Mesendoderm (in vitro differentiated cells): ENCODE measurements at places on chromosomes 6 and 20.

GRCh38 chr20:45229264-45230056 is 8.3 kb downstream of the SEMG2 start:
- peak; percentile 72 for DNase-seq

DNA sequence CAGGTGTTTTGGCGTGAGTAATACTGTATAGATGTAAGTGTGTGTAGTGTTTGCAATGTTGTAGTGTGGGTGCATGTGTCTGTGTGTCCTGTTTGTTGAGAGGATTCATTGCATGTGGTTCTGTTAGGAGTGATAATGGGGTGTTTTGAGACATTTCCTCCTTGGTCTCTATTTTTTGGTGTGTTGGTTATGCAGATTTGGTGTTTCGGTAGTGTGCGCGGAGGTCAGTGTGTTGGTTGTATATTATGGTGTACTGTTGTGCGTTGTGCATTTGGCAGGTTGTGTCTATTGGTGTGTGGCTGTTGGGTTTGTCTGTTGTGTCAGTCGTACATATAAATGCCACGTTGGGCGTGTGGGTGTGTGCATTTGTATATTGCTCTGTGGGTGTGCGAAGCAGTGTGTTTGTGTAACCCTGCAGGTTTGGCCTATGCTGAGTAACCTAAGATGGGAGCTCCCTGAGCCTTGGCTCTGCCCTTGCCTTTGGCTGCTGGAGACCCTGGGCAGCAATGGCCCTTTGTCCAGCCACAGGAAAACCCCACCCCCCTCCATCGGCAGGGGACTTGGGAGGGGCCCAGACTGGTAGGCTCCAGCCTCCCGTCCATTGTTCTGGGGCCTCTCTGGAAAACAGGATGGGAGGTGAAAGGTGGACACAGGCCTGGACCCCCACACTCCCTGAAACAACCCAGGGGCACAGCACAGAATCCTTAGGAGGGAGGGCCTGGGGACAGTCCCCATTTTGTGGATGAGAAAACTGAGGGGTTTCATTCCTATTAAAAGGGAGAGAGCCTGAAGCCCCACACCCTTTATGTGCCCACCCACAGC is 10.3 kb upstream of the ID1 start:
- DNase-seq = peak; percentile 83

- DNase-seq = no peak
These were observed 14.2 kb downstream of the SMPDL3A start for GRCh38 chr6:122803171-122803661.

- DNase-seq = peak; percentile 93
These were observed at the start of gene NOP56 for GRCh38 chr20:2651772-2652723. Gene NOP56 (plus strand): TSS chr20:2652632. CDS start chr20:2652661, 29 bp downstream.

DNA sequence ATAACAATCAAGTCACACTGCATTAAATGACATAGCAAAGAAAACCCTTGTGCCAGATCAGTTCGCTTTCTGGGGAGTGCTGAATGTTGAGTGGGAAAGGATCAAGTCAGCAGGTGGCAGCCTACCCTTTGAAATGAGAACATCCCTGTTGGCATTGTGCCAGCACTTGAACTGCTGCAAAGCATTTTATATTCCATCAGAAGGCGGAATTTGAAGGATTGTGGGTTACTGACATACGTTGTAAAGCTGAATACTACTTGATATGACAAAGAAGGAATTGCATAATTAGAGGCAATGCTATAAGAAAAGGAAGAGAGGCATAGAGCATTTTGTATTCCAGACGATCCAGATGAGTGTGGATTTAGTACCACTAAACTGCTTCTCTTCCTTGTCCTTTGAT is 26.5 kb downstream of the BCKDHB start:
- DNase-seq = peak; percentile 59

GRCh38 chr6:134950482-134950881 is 581 bp upstream of the ALDH8A1 start:
- no peak for DNase-seq

DNA sequence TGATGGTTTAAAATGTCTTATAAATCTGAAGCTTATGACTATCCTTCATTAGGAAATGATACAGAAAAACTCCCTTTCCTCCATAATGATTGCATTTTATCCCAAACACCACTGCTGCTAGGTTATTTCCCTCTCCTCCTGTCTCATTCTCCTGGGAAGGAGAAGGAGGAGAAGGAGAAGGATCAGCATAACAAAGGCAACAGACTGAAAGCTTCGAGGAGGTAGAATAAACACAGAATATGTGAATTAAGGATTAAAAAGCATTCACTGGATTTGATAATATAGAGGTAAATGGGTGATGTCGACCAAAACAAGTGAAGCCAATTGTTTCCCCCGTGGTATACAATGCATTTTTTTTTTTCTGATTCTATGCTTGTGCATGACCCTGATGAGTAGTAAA is 82.0 kb downstream of the WASF1 start:
- DNase-seq = no peak

DNA sequence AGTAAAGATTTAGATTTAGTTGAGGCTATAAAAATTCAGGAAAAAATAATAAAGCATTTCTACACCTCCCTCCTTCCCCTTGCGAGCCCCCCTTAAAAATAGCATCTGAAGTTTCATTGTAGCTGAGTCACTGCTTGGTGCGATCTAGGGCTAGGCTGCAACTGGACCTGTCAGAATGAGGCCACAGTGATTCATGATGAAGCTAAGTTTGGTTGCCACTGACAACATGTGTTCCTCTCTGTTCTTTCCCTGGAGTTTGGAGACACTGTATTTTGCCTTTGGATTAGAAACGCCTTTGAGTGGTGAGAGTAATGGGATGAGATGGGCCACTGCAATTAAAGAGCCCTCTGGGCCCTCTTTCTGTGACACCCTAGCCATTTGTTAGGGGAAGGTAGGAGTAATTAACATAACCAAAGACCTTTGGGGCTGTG is 334.1 kb downstream of the NRN1 start:
- DNase-seq = peak; percentile 41

DNA sequence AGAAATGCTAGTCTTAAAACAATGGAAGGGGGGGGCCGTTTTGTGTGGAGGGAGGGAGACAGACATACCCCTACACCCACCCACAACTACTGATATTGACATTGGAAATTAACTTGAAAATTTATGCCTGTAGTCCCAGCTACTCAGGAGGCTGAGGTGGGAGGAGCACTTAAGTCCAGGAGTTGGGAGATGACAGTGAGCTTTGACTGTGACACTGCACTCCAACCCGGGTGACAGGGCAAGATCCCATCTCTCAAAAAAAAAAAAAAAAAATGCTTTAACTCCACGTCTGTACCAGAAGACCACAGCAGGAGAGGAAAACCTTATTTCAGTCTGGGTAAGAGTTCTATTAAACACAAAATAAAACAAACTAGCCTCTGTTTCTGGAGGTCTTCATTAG is 2.2 kb downstream of the TBC1D20 start:
- no peak for DNase-seq

- peak; percentile 78 for DNase-seq
These were observed 516 bp downstream of the GTPBP2 start for GRCh38 chr6:43628393-43629103.

- DNase-seq = no peak
These were observed 10.1 kb upstream of the SSR1 start for GRCh38 chr6:7323074-7323473.

DNA sequence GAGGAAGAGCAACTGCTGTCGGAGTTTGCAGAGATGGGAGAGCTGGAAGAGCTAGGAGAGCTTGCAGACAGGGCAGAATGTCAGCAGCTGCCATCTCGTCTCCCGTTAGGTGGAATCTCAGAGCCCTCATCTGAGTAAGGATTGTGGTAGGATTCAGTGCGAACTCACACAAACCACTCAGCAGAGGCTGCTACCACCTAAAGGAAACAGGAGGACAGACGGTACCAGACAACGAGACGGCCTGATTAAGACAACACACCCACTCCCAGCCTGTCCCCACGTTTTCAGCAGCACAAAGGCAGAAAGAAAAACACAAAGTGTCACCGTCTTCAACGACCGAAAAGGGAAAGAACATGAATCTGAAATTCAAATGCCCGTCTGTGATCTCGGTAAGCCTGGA is 4.1 kb downstream of the LEMD2 start:
- no peak for DNase-seq

DNA sequence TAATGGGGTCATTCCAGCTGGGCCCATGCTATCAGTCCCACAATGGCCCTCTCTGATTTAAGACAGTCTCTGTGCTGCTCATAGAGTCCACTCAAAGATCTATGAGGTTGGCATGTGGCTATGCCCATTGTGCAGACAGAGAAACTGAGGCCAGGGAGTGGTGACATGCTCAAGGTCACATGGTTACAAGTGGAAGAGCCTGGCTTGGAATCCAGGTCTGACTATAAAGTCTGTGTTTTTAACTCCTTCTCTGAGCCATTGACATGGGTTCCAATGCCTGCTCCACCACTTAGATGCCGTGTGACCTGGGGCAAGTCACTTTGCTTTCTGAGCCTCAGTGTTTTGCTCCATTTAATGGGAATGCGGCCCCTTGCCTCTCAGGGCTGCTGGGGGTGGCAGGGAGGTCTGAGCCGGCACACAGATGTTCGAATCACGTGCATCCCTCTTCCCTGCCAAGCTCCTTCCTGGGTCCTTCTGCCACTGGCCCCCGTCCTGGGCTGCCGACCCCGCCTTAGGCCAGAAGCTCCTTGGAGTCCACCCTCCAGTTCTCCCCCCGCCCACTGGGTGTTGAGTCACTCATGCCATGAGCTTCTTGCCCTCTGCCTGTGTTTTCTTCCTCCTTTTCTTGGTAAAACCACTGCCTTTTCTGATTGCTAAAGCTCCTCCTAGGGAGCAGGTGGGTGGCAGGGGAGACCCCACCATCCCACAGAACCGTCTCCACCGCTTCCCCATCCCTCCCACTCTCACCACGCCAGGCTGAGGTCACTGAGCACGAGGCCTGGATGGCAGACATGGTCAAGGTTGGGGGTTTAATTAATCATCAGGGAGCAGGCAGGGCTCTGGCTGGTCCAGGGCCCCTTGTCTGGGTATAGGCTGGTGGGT is 35.7 kb downstream of the CEBPB start:
- no peak for DNase-seq

GRCh38 chr6:150766201-150766997 is 99.1 kb upstream of the MTHFD1L start:
- DNase-seq = no peak

DNA sequence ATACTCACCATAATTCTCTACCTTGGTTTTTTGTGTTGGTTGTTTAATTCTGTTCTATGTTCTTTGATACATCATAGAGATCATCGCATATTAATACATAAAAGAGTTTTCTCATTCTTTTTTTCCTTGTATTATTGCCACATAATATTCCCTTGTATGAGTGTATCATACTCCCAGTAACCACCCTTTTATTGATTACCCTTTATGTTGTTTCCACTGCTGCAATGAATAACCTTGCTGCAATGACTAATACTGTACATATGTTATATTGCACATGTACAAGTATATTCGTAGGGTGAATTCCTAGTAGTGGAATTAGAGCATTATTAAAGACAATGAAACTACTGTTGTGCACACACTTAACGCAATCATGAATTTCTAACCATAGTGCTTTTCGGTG is 9.1 kb upstream of the SF3B5 start:
- DNase-seq = no peak

- DNase-seq = no peak
These were observed 615.7 kb upstream of the ARID1B start for GRCh38 chr6:156161471-156161870.

- no peak for DNase-seq
These were observed 31.6 kb upstream of the PXDC1 start for GRCh38 chr6:3782876-3783832.

- peak; percentile 54 for DNase-seq
These were observed 14.2 kb upstream of the FAM162B start for GRCh38 chr6:116779573-116780164.

DNA sequence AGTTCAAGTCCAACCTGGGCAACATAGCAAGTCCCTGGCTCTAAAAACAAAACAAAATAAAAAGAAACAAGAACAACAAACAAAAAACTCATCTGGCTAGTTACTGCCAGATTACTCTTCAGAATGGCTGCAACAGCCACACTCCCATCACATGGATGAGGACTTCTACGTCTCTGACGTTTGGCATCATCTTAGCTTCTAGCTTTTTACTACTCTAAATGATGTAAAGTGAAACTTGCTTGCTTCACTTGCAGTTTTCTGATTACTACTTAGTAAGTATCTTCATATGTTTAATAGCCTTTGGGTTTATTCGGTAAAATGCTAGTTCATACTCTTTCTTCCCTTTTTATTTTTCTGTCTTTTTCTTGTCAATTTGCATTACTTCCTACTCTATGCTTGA is 161.1 kb upstream of the CARMIL1 start:
- no peak for DNase-seq

DNA sequence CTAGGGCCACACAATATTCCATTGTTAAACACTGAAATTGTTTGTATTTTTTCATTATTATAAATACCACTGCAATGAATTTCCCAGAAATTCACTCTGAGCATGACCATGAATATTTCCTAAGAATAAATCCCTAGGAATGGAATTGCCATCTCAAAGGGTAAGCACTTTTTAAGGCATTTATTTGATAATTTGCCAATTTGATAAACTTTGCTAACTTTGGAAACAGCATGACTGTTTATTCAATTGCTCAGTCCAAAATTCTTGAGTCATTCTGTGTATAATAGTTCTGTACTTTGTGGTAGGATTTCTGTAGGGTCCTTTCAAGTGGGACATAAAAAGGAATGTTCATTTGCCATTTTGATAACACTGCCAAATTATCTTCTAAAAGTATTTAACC is 44.2 kb upstream of the TOX2 start:
- DNase-seq = no peak

DNA sequence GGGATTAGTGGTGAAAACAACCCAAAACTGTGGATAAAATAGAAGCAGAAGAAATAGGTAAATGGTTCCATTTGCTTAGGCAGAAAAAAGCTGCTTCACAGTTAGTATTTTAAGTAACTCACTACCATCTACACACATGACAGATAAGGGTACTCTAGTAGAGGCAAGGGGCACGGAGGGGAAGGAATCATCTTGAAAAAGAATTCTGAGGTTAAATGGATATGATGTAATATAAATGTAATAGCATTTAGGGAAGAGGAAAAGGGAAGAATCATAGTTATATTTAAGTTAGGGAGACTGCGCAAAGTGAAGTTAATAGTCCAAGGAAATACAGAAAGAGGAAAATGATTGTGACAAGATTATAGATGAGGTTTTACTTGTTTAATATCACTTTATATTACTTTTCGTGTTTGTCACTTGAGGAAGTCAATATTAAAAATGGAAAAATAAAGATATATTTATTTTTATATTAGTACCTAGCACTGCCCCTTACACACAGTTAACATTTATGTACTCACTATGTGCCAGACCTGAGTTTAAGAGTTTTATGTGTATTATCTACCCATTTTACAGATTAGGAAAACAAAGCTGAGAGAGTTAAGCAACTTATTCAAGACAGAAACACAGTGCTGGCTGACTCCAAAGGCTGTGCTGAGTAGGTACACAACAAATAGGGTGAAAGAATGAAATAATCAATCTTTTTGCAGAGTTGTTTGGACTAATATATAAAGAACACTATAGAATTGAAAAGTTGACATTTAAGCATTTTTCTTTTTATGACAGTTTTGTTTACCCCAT is 128.1 kb downstream of the REV3L start:
- DNase-seq = no peak
